ENCODE measurements at places on chromosomes 6 and 20. TPM values are rescaled to one million over a fixed set of nuclear protein-coding genes. Genes with fewer than 3 reads are reported as not detected.

The SMLR1 gene
- not detected for total RNA-seq

The OR2W1 gene
- not detected for total RNA-seq

The CCN6 gene
- total RNA-seq: 0.72 TPM

The HLA-DMA gene
- 1.5 TPM for total RNA-seq
